ENCODE measurements at places on chromosomes 1 and 21.
A peak's percentile ranks its signal among the peaks of the same experiment; 100 is the strongest.

- DNase-seq = peak; percentile 98
Observed at GRCh38 chr1:28259252-28259933, at the start of gene SESN2. Gene SESN2, plus strand, starts transcription at chr1:28259518. Its CDS starts 330 bp downstream, at chr1:28259848.

DNA sequence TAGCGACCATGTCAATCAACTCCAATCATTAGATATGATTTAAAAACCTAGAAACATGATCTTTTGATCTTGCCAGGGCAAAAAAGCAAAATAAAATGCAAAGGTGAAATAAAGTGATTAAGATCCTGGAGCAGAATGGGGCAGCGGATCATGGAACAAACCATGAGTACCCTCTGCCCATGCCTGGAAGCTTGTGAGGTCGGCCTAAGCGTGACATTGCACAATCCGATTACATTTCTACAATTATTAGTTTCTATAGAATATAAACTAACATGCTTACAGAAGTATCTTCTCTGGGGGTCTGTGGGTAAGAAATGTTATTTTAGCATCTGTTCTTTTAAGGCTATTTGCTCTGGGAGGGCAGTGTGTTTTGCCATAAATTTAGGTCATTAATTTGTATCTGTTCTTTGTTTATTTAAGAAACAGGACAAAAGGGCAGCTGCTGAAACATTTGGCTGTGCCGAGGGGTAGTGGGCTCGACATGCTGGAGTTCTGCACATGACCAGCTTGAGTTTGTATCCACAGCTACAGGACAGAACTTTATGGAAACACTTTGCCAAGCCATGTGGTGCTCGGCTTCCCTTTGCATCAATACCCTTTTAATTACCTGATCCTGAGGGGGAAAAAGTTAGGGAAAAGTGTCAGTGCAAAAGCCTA, 55.9 kb downstream of the ZBTB18 start:
- DNase-seq = no peak

- no peak for DNase-seq
Observed at GRCh38 chr21:42286416-42286815, 28.8 kb downstream of the TFF3 start.

DNA sequence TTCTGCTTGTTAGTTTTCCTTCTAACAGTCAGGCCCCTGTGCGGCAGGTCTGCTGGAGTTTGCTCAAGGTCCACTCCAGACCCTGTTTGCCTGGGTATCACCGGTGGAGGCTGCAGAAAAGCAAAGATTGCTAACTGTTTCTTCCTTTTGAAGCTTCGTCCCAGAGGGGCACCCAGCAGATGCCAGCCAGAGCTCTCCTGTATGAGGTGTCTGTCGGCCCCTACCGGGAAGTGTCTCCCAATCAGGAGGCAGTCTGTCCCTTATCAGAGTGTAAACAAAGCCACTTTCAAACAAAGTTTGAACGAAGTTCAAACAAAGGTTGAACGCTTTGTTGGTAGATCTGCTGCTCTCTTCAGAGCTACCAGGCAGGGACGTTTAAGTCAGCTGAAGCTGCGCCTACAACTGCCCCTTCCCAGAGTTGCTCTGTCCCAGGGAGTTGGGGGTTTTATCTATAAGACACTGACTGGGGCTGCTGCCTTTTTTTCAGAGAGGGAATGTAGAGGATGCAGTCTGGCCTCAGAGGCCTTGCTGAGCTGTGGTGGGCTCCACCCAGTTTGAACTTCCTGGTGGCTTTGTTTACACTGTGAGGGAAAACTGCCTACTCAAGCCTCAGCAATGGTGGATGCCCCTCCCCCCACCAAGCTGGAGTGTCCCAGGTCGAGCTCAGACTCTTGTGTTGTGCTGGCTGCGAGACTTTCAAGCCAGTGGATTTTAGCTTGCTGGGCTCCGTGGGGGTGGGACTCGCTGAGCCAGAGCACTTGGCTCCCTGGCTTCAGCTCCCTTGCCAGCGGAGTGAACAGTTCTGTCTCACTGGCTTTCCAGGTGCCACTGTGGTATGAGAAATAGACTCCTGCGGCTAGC, 401.8 kb downstream of the SRGAP2C start:
- no peak for DNase-seq

- DNase-seq = no peak
Observed at GRCh38 chr1:200337410-200337809, 72.4 kb downstream of the ZNF281 start.

DNA sequence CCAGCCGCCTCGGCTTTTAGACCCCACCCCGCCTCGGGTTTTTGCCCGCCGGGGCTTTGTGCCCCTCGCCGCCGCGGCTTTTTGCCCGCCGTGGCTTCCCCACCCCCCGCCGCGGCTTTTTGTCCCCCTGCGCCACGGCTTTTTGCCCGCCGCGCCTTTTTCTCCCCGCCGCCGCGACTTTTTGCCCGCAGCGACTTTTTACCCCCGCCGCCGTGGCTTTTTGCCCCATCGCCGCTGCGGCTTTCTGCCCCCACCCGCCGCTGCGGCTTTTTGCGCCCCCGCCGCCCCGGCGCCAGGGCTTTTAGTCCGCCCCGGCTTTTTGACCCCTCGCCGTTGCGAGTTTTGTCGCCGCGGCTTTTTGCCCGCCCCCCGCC, 474.4 kb downstream of the FAM72C start:
- DNase-seq = no peak

DNA sequence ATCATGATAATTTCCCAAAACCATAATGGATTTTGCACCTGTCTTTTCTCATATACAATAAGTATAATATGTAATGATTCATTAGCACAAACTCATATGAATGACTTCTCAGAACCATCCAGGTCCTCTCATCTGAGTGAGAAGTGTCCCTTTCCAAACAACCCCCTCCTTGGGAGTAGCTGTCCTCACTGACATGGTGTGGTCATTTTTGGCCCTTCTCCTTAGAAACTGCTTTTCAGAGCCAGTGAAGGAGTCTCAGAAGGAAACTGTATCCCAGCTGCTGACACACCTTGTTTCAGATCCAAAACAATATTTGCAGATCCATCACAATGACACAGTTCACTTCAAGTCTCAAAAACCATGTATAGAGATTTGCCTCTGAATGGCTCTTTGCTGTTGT, 95.5 kb downstream of the MIS18A start:
- no peak for DNase-seq

- no peak for DNase-seq
Observed at GRCh38 chr1:42961312-42962091, 2.8 kb upstream of the SLC2A1 start.

GRCh38 chr21:37869661-37870060, 46.6 kb downstream of the KCNJ6 start:
- no peak for DNase-seq

DNA sequence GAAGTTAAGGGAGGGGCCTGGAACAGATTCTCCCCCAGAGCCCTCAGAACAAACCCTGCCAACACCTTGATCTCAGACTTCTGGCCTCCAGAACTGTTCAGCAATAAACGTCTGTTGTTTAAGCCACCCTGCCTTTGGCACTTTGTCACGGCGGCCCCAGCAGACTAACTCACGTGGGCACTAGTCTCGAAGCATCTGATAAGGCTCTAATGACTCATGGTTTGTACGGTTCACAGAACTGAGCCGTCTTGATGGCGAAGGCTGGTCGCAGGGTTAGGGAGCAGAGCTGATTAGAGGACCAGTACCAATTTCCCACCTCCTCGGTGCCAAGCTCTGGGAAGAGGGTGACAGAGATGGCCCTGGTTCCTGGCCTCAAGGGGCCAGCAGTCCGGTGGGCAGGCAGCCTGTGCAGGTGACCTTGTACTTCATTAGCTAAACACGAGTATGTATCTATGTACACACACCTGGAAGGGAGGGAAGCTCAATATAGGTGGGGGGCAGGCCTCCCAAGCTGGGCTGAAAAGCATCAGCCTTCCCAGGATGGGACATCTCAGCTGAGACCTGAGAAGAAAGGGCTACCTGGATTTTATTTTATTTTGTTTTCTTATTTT, 112.8 kb downstream of the MRPS6 start:
- no peak for DNase-seq

DNA sequence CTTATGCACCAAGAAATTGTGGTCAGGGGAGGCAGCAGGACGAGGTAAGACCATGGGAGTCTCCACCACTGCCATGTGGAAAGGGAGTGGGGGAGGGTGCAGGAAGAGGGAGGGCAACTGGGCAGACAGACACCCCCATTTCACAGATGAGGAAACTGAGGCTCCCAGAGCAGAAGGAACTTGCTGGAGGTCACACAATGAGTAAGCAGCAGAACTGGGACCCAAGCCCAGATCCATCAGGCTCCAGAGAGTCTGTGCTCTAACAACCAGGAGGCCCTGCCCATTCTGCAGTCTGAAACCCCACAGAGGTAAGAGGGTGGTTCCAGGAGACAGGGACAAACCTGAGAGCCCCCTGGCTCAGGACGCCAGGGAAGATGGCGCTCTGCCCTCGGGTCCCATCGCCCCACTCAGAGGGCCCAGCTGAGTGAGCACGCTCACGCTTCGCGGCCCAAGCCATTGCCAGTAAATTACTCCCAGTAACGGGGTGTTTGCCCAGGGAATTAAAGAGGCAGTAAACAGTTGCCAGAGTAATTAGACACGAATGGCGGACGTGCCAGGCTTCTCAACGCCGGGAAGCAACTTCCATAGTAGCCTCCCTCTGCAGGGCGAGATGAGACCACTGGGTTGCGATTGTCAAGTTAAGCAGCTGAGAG, 59.2 kb downstream of the MATN1 start:
- no peak for DNase-seq

DNA sequence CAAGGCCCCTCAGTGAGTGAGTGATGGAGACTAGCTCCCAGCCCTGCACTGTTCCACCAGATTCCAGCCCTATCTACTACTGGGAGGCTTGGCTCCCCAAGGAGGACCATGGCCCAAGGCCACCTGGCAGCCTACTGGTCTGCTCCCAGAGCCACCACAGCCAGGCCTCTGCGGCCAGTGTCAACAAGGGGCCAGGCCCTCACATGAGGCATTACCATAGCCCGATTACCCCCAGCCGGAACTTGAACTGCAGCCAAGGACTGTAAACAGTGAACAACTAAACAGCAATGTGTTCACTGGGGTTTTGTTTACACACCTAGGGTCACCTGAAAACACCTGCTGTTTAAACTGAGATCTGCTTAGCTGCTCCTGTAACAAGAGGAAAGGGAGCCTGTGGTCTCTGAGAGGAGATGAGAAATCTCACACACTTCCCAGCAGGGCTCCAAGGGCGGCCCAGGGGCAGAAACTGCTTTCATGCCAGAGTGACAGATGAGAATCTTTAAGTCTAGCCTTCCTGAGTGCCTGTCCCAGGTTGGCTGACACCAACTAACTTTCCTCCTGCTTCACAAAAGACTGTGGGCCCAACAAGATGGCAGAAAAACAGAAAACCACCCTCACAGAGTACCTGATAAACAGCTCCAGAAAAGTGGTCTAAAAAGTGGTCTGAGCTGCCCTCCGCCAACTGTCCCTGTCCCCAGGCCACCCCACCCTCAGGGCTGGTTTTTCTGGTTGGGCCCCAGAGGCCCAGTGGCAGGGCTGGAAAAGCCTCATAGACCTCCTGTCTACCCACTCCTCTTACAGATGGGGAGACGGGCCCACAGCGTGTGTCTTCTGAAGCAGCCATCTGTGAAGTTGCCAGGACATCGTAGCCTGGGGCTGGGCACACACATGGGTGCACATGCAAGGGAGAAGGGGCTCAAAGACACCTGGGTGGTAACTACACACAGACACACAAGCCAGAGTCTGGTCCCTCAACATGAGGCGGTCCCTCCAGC, 28.8 kb downstream of the MEF2D start:
- no peak for DNase-seq

GRCh38 chr1:16440131-16440469, 424 bp upstream of the NECAP2 start:
- DNase-seq = no peak

GRCh38 chr21:25361097-25361496, 246.2 kb downstream of the MRPL39 start:
- DNase-seq = no peak

- DNase-seq = no peak
Observed at GRCh38 chr1:81912383-81912782, 111.6 kb downstream of the ADGRL2 start.

GRCh38 chr1:76005765-76006164, 68.8 kb upstream of the ST6GALNAC3 start:
- DNase-seq = no peak

DNA sequence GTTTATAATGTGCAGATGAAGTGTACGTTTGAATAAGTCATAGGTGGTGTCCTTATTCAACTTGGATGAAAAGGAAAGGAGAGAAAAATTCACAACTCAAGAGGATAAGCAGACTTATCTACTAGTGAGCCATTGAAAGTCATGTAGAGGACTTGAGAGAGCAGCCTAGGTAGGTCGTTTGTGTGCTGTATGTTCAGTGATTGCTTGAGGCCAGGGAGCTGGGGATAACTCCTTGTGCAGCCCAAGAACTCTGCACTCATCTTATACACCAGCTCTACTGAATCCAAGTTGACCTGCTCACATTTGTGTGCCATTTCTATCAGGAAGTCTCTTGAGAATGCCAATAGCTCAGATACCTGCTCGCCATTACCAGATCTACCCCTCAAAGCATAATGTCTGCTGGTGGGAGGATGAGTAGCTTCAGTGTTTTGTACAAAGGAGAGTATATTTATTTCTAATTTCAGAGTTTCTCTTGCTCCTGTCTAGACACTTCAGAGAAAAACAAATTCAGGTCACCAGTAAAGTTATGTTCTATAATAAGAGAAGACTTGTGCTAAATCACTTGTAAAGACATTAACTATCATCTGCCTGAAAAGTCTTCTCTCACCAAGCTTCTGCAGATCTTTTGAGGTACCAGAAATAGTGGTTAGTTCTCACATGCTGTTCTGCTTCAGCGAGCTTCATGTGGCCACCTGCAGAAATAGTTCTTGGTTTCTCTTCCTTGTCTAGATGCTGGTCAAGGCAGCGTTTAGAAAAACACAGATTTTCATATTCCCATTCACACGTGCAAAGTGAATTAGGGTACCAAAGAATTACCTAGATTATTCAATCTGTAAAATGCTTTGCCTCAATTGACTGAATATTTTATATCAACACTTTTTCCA, 10.8 kb downstream of the S1PR1 start:
- DNase-seq = peak; percentile 41

GRCh38 chr1:200969726-200970561, 53.6 kb downstream of the KIF21B start:
- DNase-seq = no peak

GRCh38 chr21:42187976-42188653, 30.8 kb upstream of the ABCG1 start:
- peak; percentile 81 for DNase-seq

GRCh38 chr1:22907528-22907927, 65.1 kb downstream of the LACTBL1 start:
- DNase-seq = no peak

- no peak for DNase-seq
Observed at GRCh38 chr1:158494796-158495195, 22.8 kb downstream of the OR10R2 start.

GRCh38 chr21:34179204-34179935, 106.0 kb downstream of the MRPS6 start:
- no peak for DNase-seq

Measured in CD4-positive, alpha-beta T cell treated with Interferon gamma for 1 hour (primary cell).